Germinal center (tissue), 1 donor: ENCODE measurements at places on chromosomes 7 and 10.

DNA sequence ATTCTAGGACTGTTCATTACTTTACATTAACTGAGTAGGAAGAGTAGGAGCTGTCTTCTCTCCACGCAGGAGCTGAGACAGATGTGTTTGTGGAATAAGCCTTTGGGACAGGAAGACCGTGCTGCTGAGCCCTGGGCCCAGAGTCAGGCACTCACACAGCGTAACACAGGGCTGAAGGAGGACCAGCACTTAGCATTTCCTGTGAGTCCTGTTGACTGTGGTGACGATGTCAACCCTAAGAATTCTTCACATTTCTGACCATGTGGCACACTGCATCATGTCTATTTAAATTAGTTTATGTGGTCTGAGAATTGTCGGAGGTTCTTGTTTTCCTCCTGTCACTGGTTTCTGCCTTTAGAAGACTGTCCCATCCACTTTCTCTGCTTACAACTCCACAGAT, 117.2 kb downstream of the PIP4K2A start:
- peak; percentile 18 for DNase-seq

DNA sequence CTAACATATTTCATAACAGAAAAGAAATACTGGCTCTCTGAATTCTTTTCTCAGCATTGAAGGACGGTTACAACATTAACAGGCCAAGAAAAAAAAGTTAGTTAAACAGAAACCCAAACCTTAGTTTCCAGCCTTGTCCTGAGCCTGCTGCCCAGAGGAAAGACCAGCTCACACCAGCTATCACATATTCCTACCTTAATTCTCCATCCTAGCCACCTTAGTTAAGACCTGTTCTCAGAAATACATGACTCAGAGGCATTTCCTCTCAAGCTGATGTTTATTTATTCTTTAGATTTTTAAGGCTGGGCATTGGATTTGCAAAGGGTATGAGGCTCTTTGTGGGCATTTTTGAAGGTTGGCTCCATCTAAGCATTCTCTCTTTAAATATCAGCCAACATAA, 34.3 kb upstream of the ADAM12 start:
- no peak for DNase-seq

GRCh38 chr10:8389630-8390029, 335.1 kb downstream of the GATA3 start:
- no peak for DNase-seq

DNA sequence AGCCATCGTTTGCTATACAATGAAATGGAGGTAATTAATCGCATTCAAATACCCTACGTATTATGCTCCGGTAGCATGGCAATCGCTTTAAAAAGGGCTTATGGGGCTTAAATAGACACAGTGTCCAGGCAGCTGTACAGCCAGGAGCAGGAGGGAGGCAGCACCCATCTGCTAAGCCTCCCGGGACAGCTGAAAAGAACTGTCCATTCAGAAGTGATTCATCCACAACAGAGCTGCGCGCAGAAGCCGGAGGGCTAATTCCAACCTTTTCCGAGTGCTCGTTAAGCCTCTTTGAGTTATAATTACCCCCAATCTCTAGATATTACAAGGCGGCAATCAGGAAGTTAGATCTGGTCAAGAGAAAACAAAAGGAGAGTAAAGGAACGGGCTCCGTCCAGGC, 58.3 kb downstream of the DPYSL4 start:
- DNase-seq = no peak

- DNase-seq = no peak
These were observed 8.2 kb upstream of the MTPAP start for GRCh38 chr10:30357075-30357801.
